ENCODE measurements at places on chromosomes 7 and 10.

- DNase-seq = no peak
Observed at GRCh38 chr7:7242899-7243298, 60.6 kb downstream of the C1GALT1 start.

DNA sequence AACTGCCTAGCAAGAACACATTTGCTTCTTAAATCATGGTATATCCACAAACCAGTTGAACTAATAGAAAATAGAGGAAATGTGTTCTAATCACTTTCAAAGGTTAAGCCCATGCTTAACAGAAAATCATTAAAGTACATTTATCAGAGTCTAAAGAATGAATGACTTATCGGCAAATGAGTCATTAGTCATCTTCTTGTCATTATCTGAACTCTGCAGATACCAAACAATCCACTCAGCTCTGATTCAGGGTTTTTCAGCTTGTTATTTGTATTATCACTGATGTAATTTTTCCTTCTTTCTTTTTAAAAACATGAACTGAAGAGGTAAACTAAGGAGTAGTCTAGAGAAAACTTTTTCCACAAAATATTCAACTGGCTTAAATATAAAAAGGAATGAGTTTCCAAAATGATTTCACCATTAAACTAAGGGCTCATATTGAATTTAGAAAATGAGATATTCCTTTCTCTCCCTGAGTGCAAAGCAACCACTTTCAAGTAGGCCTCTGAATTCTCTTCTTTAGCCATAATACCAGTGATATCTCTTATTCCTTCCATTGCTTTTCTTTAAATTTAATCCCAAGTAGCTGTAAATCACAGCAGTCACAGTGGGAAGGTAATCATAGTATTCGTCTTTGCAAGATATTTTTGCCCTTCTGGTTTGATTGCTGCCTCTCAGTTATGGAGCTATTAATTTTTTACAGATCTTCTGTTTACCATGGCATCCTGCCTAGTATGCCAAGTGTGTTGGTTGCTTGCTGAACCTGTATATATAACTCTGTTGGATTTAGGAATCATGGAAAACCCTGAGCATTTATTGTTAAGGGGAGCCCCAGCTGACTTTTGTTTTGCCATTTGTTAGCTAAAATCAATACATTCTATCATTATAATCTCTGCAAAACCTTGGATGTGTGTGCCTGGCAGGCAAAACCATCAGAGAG is 125.1 kb downstream of the THSD7A start:
- DNase-seq = no peak

DNA sequence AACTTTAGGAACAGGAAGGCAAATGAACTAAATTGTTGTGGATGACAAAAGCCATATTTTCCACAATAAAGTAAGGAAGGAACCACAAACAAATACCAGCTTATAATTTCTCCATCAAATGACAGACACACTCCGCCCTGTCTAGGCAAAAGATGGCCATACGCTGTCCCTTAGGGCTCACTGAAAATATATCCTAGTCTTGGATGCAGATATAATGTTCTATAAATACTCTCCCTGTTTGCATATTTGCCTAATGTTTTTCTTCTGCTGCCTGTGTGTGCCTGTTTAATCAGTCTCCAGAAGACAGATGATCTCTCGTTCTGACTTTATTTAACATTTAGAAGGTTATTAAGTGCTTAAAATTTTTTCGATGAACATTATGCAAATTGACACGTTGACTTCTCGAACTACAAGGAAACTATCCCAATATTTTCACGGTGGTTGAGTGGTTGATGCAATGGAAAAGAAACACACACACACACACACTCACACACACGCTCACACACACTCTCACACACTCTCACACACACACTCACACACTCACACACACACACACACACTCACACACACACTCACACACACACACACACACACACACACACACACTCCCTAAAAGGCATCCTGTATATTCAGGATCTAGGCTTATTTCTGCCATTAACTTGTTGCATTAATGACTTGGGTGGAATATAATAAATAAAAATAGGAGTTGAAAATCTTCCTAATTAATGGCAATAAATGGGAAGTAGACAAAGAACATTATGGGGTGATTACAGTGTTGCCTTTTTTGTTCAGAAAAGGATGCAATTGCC is 297.1 kb downstream of the PRPF18 start:
- no peak for DNase-seq

DNA sequence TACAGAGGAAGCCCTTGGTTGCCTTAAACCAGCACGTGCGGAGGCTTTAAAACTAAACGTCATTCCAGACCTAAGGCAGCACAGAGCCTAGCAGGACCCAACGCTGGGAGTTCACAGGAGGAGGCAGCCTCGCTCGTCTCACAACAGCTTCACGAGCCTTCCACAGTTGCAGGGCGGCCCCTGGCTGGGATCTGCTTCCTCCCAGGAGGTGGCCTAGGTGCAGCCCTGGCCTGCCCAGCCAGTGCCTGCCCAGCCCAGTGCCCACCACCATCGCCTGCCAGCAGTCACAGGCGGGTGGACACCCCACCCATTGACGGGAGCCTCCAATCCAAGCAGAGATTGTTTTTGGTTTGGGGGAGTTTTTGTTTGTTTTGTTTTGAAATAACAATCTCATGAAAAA is 96.5 kb downstream of the PTPRN2 start:
- DNase-seq = no peak

GRCh38 chr10:129448539-129448938 is 18.5 kb upstream of the MGMT start:
- no peak for DNase-seq

DNA sequence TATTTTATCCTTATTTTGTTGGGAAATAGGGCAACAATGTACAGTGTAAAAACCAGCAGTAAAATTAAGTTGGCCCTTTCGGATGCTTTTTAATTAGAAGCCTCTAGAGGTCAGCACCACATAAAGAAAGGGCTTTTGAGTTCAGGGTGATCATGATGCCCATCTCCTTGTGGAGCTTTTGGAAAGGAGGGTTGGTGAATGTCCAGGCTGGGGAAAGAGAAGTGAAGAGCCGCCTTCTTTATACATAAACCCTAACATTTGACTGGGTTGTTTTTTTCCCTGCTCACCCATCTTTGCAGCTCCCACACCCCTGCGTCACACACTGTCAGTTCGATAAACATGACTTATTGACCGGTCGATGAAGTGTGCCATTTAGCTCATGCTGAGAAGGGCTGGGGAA is 29.8 kb downstream of the MTURN start:
- DNase-seq = no peak

DNA sequence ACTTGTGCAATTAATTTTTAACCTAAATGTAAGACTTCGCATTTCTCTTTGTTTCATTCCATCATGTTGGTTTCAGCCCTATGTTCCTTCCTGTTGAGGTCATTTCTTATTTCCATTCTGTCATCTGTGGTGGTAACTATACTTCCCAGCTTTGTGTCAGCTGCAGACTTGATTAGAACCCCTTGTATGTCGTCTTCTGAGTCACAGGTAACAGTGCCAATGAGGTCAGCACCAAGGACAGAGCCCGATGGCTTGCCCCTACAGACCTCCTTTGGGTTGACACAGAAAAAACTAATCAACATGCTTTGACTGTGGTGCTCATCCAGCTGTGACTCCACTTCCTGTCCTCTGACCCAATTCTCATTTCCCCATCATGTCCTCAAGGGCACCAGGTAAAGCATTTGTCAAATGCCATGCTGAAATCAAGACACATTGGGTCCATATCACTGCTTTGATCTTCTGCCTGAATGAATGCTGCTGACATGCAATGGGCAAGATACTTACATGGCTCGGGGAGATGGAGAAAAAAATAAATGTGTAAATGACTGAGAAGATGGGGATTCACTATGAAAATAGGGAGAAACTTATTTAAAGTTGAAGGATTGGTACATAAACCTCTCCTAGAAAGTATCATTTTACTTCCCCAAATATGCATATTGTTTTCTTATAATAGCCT is 25.6 kb upstream of the CRTAC1 start:
- DNase-seq = no peak

DNA sequence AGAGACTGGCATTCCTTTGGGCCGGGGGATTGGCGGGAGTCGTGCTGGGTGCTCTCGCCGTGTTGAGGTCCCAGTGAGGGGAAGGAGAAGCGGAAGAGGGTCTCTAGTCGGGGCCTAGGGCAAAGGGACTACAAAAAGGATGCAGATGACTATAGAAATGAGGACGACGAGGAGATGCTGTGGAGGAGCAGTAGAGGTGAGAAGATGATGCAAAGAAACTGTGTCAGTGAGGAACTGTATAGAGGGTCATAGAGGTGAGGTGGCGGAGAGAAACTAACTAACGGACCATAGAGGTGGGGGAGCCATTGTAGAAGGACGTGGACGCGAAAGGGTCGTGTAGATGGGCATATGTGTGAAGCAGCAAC is 324 bp downstream of the TWNK start:
- DNase-seq = no peak

DNA sequence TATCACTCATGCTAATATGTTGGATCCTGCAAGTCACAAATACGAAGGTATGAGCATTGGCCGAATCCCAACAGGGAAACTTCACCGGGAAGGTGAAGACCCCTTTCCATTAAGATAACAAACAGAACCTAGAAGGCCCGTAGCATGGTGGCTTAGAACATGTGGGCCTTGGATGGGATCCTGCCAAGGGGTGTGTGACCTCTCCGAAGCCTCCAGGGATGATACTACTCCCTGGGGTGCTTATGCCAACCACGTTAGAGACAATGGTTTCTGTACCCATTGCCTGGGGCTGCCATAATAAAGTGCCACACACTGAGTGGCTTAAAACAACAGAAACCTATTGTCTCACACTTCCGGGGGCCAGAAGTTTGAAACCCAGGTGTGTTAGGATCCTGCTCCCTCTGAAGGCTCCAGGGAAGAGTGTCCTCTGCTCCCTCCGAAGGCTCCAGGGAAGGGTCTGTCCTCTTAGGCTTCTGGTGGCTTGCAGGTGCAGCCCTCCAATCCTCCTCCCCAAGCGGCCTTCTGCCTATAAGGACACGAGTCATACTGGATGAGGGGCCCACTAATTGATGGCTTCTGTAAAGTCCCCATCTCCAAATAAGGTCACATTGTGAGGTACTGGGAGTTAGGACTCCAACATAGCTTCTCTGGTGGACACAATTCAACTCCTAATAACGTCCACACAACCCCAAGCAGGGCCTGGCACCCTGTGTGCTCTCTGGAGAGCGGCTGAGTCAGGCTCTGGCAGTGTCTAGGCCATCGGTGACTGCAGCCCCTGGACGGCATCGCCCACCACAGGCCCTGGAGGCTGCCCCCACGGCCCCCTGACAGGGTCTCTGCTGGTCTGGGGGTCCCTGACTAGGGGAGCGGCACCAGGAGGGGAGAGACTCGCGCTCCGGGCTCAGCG is 992 bp upstream of the MGMT start:
- DNase-seq = no peak

GRCh38 chr7:95582578-95583293 is 13.6 kb downstream of the PDK4 start:
- no peak for DNase-seq

GRCh38 chr7:151047976-151048815 is at the start of gene ASIC3:
TSS of gene ASIC3 (plus strand) at chr7:151048531. CDS start at chr7:151048886, 355 bp downstream.
- DNase-seq = no peak
